Activated CD4-positive, alpha-beta T cell treated with anti-CD3 and anti-CD28 coated beads, Interleukin-2, amount 50 U/mL, for 48 hours (primary cell): ENCODE measurements at places on chromosomes 2 and 18.

- no peak for DNase-seq
These were observed 35.5 kb upstream of the KIDINS220 start for GRCh38 chr2:8872821-8873432.

- no peak for DNase-seq
These were observed 469.1 kb downstream of the CBLN2 start for GRCh38 chr18:72075040-72075439.

GRCh38 chr2:161063946-161064306 lies 96.3 kb upstream of the TANK start:
- no peak for DNase-seq

- DNase-seq, result no peak
These were observed 8.0 kb upstream of the COL3A1 start for GRCh38 chr2:188966079-188966571.

DNA sequence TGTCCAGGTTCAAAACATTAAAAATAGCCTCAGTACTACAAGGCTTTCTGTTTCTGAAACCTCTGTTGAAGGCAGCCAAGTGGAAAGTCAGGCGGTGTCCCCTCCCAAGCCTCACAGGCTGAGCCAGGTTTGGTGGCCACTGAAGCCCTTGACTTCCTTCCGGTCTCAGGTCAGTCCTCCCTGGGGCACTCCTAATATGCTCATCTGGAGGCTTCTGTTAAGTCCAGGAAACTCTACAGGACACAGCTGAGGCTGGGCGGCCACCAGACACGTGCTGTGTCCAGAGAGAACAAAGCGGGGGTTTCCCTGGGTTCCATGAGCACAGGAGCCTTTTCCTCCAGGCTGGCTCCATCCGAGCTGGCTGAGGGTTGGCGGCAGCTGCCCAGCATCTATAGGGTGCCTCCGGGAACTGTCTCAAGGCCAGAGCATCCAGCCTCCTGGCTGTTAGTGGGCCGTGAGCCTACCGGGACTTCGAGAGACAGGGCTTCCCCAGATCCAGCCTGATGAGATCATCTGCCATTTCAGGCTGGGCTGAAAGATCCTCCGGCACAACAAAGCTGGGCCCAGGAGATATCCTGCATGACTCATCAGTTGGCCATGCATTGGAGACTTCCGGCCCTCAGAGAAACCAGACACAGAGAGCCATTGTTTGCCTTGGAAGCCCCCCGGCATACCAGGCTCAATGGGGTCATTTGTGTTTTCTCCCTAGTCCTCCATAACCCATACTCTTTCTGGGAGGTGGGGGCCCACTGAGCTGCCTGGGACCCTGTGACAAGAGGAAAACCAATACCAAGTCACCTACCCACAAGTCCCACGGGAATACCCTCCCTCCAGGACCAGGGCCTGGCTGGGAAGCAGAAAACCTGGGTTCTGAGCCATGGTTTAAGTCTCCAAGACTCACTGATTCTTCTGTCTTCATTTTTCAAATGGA lies 71.7 kb downstream of the HS1BP3 start:
- DNase-seq, result no peak

- peak; percentile 74 for DNase-seq
These were observed 34.5 kb downstream of the NEURL3 start for GRCh38 chr2:96470636-96471035.

DNA sequence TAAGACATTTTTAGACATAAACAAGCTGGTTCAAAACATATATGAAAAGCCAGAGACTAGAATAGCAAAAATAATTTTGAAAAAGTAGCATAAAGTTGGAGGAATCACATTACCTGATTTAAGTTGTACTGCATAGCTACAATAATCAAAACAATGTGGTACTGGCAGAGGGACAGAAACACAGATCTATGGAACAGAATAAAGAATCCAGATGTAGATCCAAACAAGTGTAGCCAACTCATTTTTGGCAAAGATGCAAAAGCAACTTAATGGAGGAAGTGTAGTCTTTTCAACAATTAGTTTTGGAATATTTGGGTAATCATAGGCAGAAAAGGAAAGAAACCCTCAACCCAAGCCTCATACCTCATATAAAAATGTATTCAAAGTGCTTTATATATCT lies 278.7 kb upstream of the ZNF521 start:
- DNase-seq, result no peak

- no peak for DNase-seq
These were observed 92.6 kb downstream of the RAPH1 start for GRCh38 chr2:203442463-203442862.

GRCh38 chr18:63130176-63130575 lies 189.4 kb downstream of the BCL2 start:
- no peak for DNase-seq

DNA sequence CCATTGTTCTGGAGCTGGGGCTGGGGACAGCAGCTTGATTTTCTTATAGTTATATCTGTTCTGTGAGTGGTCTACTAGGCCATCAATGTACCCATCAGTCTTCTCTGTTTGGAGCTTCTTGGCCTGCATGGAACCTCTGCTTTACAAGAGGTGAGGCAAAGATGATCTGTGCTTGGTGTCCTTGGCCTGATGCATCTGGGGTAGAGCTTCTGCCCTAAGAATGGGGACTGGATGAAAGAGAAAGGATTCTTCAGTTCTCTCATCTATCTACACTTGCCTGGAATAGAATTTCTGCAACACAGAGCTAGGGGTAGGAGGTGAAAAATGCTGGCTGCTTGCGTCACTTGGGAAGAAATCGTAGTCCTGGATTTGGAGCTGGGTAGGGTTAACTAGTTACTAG lies 46.2 kb downstream of the ACSL3 start:
- no peak for DNase-seq

DNA sequence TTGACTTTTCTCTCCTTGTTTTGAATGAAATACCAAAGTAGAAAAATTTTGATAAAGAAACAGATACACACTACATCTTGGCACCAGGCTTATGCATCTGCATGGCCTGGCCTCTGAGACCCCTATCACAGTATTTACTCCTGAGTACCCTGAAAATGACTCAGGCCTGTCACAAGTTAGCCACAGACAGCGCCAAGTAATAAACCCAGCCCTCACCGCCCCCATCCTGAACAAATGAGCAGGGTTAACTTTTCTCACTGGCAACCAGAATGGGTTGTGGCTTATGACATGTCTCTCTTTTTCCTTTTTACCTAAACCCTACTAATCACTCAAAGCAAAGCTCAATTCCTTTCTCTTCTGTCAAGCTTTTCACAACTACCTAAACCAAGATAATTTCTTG lies 35.3 kb downstream of the SPRED2 start:
- DNase-seq, result peak; percentile 49

DNA sequence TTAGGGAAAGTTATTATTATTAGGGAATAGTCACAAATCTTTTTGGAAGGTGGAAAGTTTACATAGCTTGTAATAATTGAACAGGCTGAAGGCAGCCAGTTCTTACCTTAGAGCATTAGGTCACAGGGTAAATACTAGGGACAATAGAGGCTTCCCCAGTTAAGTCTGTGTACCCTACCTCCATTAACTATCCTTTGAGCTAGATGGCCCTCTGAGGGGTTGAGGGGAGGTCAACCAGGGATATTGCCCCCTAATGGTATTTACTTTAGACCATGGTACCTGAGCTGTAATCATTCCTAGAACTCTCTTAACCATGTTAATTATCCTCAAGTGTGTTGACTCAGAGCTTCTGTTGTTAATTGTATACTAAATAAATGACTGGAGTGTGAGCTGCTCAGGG lies 120.5 kb upstream of the SCN7A start:
- DNase-seq, result no peak

DNA sequence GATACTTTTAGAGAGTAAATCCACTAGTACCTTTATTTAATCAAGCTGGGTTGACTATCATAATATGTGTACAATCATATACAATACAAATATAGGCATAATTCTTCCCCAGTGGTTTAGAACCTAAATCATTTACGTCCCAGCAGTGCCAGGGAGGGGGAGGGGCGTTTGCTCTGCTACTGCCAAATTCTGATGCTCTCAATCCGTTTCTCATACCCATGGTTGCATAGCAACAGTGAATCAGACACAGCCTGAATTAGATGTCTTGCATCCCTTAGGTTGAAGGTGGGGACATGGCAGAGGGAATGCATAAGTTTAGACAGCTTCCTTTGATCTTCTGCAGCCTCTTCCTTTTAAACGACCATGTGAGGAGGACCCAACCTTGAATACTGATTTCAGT lies 135.4 kb downstream of the ABCA12 start:
- no peak for DNase-seq

DNA sequence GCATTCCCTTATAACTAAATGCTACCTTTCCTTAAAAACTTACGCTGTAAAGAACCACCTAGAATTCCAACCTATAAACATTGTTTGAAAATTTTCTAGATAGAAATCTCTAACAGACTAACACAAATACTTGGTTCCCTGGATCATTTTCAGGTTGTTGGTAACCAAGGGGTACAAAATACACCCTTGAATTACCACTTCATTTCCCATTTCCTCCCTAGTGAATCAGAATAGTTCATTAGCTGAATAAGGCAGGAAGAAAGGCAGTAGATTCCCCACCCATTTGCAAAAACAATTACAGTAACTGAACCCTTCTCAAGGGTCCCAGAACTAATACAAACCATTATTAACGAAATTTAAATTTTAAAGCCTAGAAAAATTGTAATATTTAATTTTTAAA lies 5.5 kb downstream of the MEX3C start:
- no peak for DNase-seq

GRCh38 chr2:237074211-237074993 lies 11.3 kb upstream of the COPS8 start:
- DNase-seq, result no peak

- no peak for DNase-seq
These were observed 100.1 kb upstream of the PARD3B start for GRCh38 chr2:204445149-204445548.

GRCh38 chr18:48992133-48992532 lies 41.4 kb upstream of the SMAD7 start:
- DNase-seq, result no peak

DNA sequence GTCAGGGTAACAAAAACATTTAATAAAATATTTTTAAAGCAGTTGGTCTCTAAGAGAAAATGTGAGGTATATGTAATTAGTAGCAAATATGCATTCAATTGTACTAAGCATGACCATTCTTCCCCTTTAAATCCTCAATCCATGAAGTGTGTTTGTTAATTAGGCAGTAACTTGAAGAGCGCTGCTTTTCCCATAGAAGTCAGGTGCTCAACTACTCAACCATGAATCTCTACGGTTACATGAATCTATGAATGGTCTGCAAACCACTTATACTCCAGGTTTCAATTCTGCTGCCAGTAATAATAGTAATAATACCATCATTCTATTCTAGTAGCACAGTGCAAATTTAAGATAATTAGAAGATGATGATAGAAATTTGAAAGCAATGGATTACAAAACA lies 55.8 kb downstream of the SLC8A1 start:
- DNase-seq, result no peak

- DNase-seq, result no peak
These were observed 8.1 kb upstream of the BMP10 start for GRCh38 chr2:68879296-68879695.

DNA sequence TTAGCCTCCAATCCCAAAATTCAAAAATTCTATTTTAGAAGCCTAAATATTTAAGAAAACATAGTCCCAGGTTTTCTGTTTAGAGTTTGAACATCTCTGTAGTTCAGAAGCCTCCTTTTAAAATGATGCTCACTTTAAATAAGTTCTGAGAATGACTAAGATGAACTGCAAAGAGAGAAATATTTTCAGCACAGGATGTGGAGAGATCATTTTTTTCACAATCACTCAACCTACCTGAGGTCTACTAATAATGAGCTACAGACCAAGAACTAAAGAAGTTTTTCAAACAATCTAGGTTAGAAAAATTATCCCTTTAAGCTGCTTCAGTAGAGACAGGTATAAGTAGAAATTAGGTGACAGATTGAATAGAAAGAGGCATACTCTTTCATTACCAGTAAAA lies 185.1 kb upstream of the CYP26B1 start:
- no peak for DNase-seq

- DNase-seq, result no peak
These were observed 591 bp downstream of the C2orf80 start for GRCh38 chr2:208189069-208189809.

- no peak for DNase-seq
These were observed 64.1 kb downstream of the CCDC93 start for GRCh38 chr2:117949806-117950205.

DNA sequence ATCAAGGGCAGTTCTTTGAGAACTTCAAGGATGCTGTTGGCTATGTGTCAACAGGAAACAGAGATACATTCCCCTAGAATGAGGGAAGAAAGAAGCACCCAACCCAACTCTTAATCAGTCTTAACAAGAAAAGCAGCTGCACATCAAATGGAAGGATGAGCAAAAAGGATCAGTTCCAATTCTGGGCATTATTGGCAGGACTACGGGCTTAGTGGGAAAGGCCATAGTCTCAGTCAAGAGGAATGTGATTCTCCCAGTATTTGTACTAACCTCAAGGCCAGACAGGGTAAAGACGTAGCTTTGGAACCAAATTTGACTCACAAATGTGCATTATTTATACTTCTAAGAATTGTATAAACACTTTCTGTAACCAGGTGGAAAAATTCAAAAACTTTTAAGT lies 18.2 kb downstream of the BMP10 start:
- DNase-seq, result no peak

DNA sequence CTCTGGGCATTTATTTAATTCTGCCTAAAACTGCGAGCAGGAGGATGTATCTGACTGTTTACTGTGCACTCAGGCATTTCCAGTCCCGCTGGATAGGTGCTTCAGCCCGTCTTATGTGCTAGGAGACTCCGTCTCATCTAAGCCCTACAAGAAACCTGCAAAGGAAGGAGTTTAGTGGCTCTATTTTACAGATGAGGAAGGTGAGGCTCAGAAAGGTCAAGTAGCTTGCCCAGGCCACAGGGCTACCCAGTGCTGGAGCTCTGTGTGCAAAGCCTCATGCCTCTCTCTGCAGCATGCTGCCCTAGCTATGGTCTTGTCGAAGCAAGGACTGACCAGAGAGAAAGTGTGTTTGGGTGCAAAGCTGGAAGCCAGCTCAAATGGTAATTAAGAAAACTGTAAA lies 73.6 kb upstream of the AFF3 start:
- DNase-seq, result no peak

DNA sequence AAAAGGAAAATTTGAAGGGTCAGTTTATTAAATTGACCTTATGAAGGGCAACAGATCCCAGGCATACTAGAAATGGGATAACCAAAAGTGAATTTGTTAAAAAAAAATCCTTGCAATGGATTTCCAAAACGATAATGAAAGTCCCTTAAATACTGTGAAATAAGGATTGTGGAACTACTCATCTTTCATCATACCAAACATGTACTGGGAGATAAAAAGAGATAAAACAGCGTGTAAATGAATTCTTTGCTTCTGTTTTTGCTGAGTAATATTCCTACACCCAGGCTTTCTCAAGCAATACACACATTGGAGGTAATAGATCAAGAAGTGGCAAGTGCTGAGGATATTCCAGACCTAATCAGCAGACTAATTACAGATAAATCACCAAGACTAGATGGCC lies 3.8 kb downstream of the LYPD6 start:
- no peak for DNase-seq

GRCh38 chr2:42133771-42134195 lies 35.4 kb upstream of the EML4 start:
- DNase-seq, result no peak

DNA sequence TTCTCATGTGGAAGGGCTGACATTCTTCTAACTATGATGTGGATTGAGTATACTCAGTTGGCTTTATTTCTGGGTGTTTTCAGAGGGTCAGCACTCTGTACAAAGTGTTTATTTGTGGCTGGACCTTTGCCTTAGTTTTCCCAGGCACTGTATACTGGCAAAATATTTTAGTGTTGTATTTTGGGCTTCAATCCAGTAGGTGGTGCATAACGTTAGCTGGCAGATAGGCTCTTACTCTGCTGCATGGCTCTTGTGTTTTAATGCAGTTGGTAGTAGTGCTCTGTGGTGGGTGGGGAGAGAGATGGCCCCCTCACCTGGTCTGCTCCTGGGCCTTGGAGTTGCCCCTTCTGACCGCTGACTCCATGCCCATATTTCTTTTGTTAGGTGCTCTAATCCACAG lies 75.6 kb upstream of the REG3A start:
- DNase-seq, result no peak
